ENCODE measurements at places on chromosomes 13 and 19.

GRCh38 chr13:113410472-113411201 is 42.7 kb downstream of the ADPRHL1 start:
- no peak for DNase-seq

DNA sequence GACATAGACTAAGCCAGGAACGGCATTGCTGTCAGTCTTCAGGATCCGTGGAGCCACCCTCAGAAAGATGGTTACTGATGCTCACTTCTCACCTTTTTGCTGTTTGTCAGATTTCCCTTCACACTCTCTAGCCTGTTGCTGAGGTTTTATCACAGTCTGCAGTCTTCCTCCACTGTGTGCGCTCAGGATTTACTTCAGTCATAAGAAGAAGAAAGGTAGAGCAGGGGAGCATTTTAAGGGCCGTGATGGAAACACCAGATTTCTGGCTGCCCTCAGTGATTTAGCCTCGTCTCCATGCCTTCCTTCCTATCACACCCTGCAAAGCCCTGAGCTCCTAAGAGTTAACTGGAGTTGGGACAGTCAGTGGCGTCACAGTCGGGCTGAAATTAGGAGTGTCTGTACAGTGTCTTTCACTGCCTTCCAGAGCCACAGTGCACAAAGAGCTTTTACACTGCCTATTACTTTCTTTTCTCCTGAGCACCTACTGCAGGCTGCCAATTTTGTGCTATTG is 60.0 kb upstream of the GPR183 start:
- DNase-seq = no peak

DNA sequence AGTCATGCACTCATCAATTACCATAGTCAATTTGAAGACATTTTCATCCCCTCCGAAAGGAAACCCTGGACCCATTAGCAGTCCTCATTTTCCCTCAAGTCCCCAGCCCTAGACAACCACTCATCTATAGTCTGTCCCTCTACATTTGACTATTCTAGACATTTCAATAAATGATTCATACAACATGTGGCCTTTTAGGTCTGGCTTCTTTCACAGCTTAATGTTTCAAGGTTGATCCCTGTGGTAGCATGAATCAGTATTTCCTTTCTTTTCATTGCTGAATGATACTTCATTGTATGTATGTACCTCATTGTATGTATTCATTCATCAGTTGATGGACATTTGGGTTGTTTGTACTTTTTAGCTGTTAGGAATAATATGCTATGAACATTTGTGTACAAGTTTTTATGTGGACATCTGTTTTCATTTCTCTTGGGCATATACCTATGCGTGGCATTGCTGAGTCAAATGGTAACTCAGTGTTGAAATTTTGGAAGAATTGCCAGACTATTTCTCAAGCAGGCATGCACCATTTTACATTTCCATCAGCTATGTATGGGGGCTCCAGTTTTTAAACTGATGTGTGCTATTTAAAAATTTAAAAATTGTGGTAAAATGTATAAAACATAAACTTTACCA is 18.4 kb downstream of the SPATA13 start:
- no peak for DNase-seq

GRCh38 chr19:41016488-41017071 is 25.5 kb downstream of the CYP2B6 start:
- no peak for DNase-seq

- DNase-seq = peak; percentile 78
Measured at GRCh38 chr13:30408319-30409101, 13.8 kb upstream of the UBE2L5 start.

DNA sequence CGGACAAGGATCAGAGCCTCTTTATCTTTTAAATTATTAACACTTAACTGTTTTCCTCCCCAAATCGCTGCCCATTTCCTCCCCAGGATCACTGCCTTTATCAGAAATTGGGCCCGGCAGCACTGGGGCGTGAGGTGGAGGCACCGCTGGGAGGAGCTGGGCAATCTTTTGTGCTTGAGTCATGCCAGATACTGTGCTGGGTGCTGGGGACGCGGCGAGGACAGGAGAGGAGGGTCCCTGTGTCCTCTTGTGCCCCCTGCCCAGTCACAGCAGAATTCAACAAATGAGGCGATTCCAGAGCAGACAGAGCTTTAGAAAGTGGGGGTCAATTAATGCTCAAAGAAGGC is 347.8 kb downstream of the ZNF536 start:
- no peak for DNase-seq

GRCh38 chr19:43318796-43319314 is 34.6 kb upstream of the CD177 start:
- no peak for DNase-seq
